GM18507 (cell line): ENCODE measurements at places on chromosomes 5 and 9.

DNA sequence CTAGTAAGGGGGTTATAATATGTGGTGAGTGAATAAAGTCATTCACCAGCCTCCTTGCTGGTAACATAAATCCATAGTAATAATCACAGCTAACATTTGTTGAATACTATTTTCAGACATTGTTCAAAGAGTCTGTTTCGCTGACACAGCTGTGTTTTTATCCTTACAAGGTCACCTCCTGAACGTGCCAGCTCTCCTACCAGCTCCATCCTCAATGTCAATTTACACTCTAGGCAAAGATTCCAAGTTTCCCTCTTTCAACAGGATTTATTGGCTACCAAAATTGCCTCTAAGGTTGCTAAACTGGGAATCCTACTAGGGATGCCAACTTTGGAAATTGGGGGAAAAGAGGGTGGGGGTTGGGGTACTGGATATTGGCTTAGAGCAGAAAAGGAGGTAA lies 30.7 kb upstream of the SMC5 start:
- DNase-seq: no peak

DNA sequence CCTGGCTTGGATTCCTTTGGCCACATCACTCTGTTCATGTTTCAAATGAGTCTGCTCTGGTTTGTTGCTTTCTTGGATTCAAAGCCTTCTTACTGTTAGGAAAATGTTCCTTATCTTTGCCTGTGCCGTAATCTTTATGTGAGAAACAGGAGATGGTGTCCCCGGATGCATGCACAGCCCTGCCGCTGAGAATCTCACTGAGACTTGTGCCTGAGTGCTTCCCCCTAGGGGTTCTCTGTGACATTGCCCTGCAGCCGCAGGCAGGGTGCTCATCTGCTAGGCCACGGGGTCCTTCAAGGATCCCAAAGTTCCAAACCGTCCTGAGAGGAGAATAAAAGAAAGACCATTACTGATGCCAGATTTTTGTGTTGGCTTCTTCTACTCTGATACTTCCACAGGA lies 81.4 kb upstream of the ANKRD55 start:
- peak; percentile 25 for DNase-seq

GRCh38 chr5:152052470-152052869 lies 127.8 kb upstream of the GLRA1 start:
- DNase-seq: no peak

DNA sequence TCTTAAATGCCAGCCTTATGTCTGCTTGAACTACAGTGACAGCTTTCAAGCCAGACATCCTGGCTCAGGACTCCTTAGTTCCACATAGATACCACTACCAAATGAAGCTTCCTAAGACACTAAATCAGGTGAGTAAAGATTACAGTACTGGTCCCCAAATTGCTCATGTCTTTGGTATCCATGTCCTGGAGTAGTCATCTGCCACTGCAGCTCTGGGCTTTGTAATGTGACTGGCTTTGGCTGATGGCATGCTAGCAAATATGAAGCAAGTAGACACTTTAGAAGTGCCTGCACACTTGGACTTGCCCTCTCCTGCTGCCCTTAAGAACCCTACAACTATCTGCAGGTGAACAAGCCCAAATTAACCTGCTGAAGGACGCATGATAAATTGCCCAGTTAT lies 334.9 kb downstream of the BNC2 start:
- DNase-seq: no peak
